ENCODE measurements at places on chromosomes 2 and 18. TPM values are rescaled to one million over a fixed set of nuclear protein-coding genes. Genes with fewer than 3 reads are reported as not detected.

DNA sequence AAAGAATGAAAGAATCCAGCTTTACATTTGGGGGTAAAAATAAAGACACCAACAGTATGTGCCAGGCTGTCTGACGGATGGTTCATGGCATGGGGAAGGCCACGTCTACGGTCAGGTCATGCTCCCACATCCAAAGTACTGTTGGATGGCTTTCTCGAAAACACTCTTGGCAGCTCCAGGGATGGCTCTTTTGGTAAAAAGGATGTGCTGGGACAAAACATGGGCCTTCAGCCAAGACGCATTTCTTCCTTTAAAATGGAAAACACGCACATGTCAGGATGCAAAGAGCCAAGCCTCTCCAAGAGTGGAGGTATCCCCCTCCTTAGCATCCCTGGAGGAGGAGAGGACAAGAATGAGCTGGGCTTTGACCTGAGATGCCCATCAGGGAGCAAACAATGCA, 376.5 kb upstream of the KLHL29 start:
- no peak for DNase-seq

- DNase-seq = peak; percentile 92
These were observed 110.8 kb downstream of the FMNL2 start for GRCh38 chr2:152445791-152446201.

DNA sequence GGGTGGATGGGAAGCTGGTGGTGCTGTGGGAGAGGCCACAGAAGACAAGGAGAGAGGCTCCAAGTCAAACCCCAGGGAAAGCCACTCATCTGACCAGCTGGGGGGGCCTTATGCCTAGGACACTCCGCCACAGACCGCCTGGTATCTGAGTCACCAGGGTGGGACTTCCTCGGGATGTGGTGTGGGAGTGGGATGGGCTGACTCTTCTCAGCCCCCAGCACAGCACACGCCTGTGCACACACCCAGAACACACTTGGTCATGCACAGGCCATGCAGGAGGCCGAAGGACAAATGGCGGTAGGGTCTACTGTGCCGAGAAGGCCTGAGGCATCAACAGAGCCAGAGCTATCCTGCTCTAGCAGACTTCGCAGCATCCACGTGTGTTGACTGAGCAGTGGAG, 136.4 kb downstream of the INHBB start:
- DNase-seq = no peak

GRCh38 chr18:21451851-21452250, 148.7 kb downstream of the ESCO1 start:
- DNase-seq = no peak

- no peak for DNase-seq
These were observed 2.5 kb upstream of the SMIM21 start for GRCh38 chr18:75429975-75430374.

DNA sequence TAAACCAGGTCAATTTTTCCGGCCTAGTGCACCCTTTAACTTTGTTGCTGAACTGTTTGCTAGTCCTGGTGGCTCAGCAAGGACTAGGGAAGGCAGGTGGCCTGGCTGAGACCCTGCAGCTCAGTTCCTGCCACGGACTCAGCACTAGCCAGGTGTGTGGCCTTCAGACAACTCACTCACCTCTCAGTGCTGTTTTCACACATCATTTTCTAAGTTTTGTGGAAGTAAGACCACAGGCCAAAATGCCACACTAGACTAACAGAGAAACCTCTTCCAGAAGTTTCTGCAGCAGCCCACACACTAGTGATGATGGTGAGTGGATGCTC, 65.9 kb upstream of the SLC1A4 start:
- DNase-seq = no peak

DNA sequence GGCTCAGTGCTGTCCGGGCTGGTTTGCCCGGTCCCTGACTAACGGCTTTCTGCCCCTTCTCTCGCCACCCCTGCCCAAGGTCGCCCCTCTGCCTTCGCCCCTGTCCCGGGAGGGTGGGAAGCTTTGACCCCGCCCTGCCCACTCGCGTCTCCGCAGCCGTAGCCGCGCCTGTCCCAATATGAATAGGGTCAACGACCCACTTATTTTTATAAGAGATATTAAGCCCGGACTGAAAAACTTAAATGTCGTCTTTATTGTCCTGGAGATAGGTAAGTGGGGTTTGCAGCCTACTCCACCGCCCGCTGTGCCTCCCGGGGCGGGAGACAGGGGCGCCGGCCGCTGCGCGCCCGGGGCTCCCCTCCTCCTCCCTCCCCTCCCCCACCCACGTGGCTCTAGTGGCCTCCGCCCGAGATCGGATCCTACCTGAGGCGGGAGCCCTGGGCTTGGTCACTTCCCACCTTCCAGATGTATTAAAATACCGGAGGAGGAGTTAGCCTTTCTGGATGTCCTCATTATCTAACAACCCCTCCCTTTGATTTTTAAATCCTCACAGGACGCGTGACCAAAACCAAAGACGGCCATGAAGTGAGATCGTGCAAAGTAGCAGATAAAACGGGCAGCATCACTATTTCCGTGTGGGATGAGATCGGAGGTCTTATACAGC, 633 bp downstream of the NABP1 start:
- DNase-seq = no peak

DNA sequence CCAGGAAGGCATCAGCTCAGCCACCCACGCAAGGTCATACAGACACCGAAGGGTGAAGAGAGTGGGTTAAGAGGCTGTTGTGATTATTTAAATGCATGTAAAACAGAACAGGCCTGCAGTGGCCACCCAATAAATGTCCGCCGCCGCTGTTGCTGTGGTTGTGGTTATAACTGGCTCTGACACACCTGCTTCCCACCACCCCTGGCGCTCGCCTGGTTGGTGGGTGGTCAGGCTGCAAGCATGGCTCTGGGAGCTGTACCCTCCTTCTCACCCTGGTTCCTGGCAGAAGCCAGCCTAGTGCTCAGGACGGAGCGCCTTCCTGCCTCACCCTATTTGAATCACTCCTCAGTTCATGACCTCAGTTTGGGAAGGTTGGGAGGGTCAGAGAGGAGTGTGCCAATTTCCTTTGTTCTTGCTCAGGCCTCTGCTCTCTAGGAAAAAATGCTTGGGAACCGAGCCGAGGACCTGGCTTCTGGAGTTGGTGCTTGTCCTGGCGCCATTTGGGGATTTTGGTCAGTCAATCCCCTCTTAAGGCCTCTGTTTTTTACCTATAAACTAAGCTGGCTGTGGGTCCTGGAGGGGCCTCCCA, 5.3 kb upstream of the CRYBA2 start:
- DNase-seq = no peak

DNA sequence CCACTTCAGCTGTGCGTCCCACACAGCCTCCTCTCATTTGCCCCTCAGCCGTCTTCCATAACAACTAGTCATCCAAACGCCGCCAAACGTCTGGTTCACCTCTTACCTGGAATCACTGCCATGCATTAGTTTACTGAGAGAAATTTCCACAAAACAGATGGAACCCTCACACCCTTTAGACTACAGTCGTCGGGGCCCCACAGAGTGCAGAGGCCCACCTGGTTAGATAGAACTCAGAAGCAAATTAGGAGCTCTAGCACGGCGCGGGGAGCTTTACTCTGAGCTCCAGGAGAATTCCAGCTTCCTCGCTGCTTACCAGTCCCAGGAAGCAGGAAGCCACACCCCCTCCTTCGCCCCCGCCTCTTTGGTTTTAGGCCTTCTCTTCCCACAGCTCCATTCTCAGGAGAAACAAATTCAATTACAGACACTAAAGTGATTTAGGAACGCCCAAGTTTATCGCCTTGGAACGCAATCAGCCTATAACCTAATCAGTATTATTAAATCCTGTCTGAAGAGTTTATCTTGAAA, 9.4 kb downstream of the RNU2-63P start:
- no peak for DNase-seq

- no peak for DNase-seq
These were observed 484.7 kb upstream of the NRP2 start for GRCh38 chr2:205197468-205198139.

DNA sequence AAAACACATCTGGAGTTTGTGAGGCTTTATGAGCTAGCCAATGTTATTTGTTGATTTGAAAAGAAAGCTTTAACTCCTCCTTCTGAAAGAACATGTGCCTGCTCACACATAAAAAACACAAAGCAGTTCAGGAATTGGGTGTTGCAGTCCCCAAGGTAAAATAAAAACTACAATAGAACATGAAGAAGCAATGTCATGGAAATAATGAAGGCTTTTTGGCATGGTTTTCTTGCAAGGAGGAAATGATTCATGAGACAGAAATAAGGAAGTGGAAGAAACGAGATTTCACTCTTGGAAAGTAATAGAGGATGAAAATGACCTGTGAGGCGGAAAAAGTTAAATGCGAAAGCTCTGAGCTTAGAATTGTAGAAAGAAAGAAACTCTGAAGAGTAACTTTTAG, 81.1 kb downstream of the TRIB2 start:
- DNase-seq = peak; percentile 13

DNA sequence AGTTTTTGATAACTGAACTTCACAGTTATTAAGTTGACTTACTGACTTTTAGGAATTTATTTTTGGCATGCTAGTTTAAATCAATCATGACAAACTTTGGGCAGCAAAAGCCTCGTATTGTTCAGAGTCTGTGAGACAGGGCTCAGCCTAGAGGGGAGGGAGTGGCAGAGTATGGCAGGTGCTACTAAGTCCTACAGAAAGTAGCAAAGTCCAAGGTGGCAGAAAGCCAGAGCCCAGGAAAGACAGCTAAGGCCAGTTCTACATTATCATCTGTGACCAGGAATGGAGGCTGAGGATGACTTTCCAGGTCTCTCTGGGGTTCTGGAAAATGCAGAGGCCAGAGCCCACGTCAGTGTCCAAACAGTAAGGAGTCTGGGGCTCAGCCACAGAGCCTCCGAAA, 34.2 kb downstream of the CHST10 start:
- no peak for DNase-seq

DNA sequence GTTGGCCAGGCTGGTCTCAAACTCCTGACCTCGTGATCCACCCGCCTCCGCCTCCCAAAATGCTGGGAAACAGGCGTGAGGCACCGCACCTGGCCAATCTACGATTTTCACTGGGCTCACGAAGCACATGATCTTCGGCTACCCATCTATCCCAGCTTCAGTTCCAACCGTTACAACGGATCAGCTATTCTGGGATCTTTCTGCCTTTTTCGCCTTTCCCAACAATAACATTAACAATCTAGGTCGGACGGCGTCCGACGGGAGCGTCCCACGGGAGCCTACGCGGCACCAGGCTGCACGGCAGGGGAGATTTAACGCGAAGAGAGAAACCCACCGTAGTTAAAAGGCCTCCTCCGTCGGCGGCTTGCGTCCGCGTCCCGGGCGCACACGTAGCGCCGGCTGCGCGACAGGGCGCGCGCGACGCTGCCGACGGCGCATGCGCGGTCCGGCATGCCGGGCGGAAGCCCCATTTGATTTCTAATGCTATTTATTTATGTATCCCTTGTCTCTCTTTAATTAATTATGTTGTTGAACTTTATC, at the start of gene MSL3B:
MSL3B (minus strand) TSS at position 394 of the 540 bp plus-strand sequence.
- no peak for DNase-seq

Gene ZNF892
- total RNA-seq = 0.64 TPM

Gene CPS1
- total RNA-seq = 1.7 TPM

Gene SULT1C2
- total RNA-seq = not detected
